T-cell (primary cell): ENCODE measurements at places on chromosomes 4 and X. TPM values are rescaled to one million over a fixed set of nuclear protein-coding genes. Genes with fewer than 3 reads are reported as not detected.

- H3K4me1 ChIP-seq = no peaks in the 10 kb centered on the region
- no peak overlapping the region for H3K4me3 ChIP-seq
- no peak overlapping the region for H3K27ac ChIP-seq
- H3K36me3 ChIP-seq = no peaks in the 10 kb centered on the region
- DNase-seq = no peak
These were observed 274.6 kb upstream of the GALNTL6 start for GRCh38 chr4:171538601-171539100.

GRCh38 chr4:133759428-133759827 lies 442.2 kb downstream of the PABPC4L start:
- H3K4me1 ChIP-seq = no peaks in the 10 kb centered on the region
- no peak for DNase-seq
- H3K4me3 ChIP-seq = no peak overlapping the region
- no peaks in the 10 kb centered on the region for H3K27me3 ChIP-seq
- H3K27ac ChIP-seq = no peak overlapping the region

- no peaks in the 10 kb centered on the region for H3K4me1 ChIP-seq
- H3K36me3 ChIP-seq = no peaks in the 10 kb centered on the region
- H3K27me3 ChIP-seq = no peaks in the 10 kb centered on the region
- no peak overlapping the region for H3K27ac ChIP-seq
- DNase-seq = no peak
These were observed 20.1 kb upstream of the FRMPD4 start for GRCh38 chrX:12118134-12118533.

- no peak overlapping the region for H3K4me3 ChIP-seq
- H3K4me1 ChIP-seq = peaks cover 5% of the 10 kb centered on the region
These were observed 58.7 kb downstream of the NBDY start for GRCh38 chrX:56787734-56788152.

DNA sequence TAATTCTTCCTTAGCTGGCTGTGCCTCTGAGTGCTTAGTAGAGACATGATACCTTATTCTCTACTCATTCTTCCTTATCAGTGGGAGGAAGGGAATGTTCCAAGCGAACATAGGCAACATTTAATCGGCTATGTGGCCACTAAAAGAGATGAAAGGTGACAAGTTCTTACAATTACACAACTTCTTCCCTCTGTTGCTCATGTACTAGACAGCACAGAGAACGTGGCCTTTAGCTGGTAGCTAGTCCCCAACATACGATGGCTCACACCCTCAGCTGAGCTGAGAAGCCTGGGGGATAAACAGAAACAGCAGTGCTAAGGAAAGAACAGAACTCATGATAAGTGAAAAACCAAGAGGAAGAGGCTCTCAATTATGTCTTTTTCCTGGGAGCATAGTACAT lies 52.2 kb downstream of the APOO start:
- DNase-seq = no peak
- H3K4me1 ChIP-seq = no peaks in the 10 kb centered on the region
- no peak overlapping the region for H3K4me3 ChIP-seq
- H3K27ac ChIP-seq = no peak overlapping the region
- no peaks in the 10 kb centered on the region for H3K36me3 ChIP-seq

DNA sequence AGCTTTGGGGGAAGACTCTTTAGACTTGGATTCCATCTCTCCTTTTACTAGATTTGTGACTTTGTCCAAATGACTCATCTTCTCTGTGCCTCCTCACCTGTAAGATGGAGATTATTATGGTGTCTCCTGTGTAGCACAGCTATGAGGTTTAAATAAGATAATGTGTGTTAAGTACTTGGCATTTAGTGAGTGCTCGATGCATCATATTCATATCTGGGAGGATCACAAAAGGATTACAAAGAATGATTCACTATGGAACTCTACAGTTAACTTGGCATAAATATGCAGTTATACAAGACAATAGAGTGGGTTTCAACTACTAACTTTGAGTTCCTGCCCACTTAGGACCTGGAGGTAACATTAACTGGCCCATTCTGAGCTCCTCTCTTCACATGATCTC lies 2.3 kb downstream of the GBA3 start:
- H3K4me1 ChIP-seq = no peaks in the 10 kb centered on the region
- no peak overlapping the region for H3K27ac ChIP-seq
- H3K27me3 ChIP-seq = no peaks in the 10 kb centered on the region
- DNase-seq = no peak
- no peaks in the 10 kb centered on the region for H3K36me3 ChIP-seq

DNA sequence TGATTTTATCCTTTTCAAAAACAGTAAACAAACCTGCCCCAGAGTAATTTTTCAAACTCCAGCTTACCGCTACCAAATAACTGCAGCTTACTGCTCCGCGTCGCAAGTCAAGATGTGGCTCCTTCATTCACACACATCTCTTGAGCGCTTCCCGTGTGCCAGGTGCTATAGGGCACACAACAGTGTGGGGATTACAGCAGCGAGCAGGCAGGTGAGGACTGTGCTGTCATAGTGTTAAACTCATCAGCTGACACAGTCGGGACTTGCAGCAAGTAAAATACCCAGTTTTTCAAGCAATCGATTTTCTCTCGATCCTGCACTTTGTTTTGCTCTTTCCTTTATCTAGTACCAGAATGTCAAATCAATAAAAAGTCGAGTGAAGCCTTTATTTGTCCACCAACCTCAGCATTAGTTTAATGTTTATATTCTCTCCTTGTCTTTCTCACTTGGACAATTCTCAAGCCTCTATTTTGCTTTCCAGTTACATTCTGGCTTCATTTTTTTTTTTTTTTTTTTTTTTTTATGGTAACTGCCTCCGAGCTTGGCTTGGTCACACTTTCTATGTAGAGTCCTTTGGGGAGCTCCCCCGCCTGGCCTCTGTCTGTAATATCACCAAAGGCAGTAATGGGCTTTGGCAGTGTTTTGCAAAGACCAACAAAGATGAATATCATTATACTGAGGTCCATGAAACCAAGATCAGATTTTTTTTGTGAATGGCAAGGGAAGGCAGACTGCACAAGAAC lies 8.3 kb upstream of the ASB5 start:
- no peaks in the 10 kb centered on the region for H3K36me3 ChIP-seq
- H3K4me3 ChIP-seq = no peak overlapping the region
- no peaks in the 10 kb centered on the region for H3K27me3 ChIP-seq

DNA sequence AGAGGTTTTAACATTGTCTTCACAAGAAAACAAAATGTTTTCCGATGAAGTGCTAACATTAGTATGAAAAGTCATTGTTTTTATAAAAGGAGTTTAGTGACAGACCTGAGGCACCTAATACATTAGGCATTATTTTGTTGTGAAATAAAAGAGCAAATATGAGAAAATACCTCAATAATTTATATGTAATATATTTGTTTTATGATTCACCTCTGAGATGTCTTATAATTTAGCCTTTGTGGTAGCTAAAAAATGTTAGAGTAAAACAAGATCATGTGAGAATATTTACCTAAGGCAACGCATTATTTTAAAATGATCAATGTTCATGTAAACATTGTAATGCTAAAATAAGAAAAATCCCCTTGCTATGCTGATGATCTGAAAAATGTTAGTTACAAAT lies 100.9 kb upstream of the WDFY3 start:
- H3K27ac ChIP-seq = no peak overlapping the region
- no peaks in the 10 kb centered on the region for H3K27me3 ChIP-seq
- H3K36me3 ChIP-seq = no peaks in the 10 kb centered on the region
- H3K4me3 ChIP-seq = no peak overlapping the region

- H3K27me3 ChIP-seq = peaks cover 13% of the 10 kb centered on the region
- H3K4me1 ChIP-seq = peaks cover 9% of the 10 kb centered on the region
- H3K36me3 ChIP-seq = no peaks in the 10 kb centered on the region
- peak overlapping the region; percentile 80 for H3K4me3 ChIP-seq
These were observed 946 bp downstream of the ANXA3 start for GRCh38 chr4:78552389-78553042.

DNA sequence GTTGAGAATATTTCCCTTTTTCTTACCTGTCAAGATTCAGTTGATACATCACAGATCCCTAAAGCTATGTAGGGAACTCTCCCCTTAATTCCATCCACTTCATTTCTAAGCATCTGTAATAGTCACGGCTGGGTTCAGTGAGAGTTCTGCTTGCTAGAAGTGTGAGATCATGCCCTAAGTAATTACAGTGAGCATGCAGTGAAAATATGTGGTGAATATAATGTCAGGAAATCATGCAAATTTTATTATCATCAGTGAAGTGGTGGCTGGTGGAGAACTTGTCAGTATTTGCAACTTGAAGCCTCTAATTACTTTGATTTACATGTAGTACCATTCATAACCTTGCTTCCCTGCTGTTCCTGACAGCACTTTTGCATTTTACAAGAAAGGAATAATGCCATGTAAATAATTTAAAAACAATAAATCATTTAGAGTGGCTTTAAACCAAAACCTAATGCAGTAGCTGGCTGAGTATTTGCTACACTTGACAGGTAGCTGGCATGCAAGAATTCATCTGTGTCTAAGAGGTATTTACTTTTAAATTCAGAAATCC lies 28.3 kb upstream of the CFAP299 start:
- no peaks in the 10 kb centered on the region for H3K36me3 ChIP-seq
- H3K27ac ChIP-seq = no peak overlapping the region
- no peak for DNase-seq
- no peaks in the 10 kb centered on the region for H3K27me3 ChIP-seq

ERVMER34-1 gene
- total RNA-seq = not detected
